ENCODE measurements at places on chromosomes 11 and 22. TPM values are rescaled to one million over a fixed set of nuclear protein-coding genes. Genes with fewer than 3 reads are reported as not detected.

GRCh38 chr11:64670975-64671374 lies 52.0 kb downstream of the NRXN2 start:
- DNase-seq = no peak

DNA sequence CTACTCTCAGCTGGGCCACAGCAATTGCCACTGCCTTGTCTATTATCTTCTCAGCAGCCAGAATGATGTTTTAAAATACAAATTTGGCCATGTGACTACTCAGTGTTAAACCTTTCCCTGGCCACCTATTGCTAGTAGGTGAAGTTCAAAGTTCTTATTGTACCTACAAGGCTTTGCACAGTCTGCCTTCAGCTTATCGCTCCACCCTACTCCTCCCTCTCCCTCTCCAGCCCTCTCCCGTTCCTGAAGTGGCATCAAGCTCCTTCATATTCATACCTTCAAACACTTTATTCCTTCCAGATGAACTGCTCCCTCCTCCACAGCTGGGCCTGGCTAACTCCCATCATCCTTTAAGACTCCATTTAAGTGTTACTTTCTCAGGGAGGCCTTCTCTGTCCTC lies 37.3 kb downstream of the OR10A6 start:
- no peak for DNase-seq

DNA sequence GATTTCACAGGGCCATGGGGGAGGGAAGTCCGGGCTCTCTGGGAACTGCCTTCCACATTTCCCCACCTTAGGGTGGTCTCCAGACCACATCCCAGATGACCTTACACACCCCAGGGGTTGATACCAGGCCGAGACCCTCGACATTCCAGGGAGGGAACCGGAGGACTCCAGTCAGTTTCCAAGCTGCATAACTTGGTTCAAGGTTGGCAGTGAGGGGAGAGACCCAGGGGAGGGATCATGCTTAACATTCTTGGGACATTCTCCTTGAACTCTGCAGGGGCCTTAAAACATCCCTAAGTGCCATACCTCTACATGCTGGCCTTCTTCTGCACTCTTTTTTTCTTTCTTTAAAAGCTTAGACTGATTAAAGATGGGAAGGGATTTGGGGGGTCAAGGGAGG lies 251.0 kb downstream of the ST3GAL4 start:
- DNase-seq = no peak

DNA sequence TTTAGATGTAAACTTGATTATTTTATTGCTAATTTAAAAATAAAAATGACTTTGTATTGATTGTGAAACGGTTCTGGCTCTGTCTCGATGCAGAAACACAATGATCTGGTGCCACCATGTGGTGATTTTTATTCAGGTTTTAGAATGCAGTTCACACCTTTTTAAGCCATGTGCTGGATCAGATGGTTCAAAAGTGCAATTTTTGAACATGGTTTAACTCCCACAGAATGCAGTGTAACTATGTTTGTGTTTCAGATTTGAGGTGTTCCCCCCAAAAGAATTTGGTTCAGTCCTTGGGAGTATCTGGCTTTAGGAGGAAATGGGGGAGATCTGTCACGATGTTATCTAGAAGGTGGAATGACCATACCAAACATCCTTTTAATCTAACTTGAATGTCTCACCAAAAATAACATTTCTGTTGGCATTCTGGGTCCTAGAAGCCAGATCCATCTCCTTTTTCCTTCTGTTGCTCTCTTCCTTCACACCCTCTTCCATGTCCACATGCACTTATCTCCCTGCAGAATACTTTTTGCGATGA lies 7.9 kb downstream of the MRPL16 start:
- DNase-seq = peak; percentile 75

DNA sequence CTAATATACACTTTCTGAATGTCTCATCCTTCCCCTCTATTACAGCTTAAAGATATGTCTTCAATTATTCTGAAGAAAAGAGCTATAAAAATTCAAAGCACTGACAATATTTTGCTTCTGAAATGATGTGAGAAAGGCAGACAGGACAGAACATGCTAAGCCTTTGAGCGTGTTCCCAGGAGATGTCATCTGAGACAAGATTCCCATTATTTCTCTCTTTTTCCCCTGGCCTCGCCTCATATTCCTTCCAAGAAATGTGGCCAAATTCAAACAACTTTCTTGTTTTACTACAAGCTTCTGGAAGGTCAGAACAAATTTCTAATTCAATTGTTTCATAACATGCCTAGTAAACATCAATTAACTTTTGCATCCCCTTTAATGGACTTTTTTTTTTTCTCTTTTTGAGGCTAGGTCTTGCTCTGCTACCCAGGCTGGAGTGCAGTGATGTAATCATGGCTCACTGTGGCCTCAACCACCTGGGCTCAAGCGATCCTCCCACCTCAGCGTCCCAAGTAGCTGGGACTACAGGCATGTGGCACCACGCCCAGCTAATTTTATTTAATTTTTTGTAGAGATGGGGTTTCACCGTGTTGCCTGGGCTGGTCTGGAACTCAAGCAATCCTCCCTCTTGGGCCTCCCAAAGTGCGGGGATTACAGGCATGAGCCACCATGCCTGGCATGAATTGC lies 37.1 kb upstream of the NFRKB start:
- DNase-seq = no peak

GRCh38 chr11:88206751-88207150 lies 31.5 kb upstream of the RAB38 start:
- DNase-seq = no peak

The HDHD5 gene
- 40.7 TPM for total RNA-seq

GRCh38 chr22:26822313-26822712 lies 164.9 kb downstream of the MIAT start:
- DNase-seq = no peak

The OR51G2 gene
- not detected for total RNA-seq

The CARD16 gene
- total RNA-seq = 70.8 TPM

DNA sequence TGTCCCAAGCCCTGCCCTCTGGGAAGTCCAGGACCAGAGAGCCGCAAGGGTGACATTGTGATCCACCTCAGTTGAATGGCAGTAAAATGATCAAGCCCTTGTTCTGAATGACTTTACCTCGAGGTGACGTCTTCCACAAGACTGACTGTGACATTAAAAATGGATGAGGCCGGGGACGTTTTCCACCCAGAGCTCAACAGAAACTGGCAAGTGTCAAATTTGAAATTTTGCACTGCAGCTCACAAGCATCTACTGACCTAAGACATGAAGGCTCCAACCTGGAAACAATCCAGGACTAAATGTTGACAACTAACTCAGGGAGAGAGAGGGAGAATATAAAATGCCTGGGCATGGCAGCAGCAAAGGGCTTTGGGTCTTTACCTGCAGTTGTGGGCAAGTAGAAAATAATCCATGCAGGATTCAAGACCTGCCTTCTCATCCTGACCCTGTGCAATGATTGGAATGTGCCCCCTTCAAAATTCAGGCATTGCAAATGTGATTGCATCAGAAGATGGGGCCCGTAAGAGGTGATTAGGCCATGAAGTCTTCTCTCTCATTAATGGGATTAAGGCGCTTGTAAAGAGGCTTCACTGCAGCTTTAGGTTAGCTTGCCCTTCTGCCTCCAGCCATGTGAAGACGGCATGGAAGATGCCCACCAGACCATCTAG lies 33.6 kb upstream of the CLMP start:
- no peak for DNase-seq

The ACCS gene
- 8.7 TPM for total RNA-seq

DNA sequence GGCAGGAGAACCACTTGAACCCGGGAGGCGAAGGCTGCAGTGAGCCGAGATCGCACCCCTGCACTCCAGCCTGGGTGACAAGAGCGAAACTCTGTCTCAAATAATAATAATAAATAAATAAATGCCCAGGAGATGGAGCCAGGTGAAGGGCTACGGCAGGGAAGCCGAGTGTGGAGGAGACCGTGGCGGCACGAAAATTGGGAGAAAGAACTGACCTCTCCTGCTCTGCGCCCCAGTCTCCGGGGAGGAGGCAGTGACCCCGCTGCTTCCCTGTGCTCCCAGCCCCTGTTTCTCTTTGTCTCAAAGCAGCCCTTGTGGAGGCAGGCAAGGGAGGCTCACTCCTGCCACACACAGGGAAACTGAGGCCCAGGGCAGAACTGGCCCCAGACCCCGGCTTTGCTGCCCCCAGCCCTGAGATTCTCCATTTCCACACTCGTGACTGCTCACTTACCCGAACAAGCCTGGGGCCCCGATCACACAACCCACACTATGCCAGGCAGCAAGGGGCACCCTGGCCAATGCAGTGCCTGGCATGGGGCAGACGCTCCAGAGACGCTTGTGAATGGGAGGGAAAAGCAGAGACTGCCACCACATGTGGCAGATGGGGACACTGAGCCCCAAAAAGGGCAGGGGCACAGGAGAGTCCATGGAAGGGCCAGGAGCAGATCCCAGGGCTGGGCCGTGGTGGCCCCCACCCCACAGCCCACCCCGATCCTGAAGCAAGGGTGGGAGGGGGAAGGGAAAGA lies 80.4 kb upstream of the PRR5 start:
- no peak for DNase-seq

GRCh38 chr11:29305456-29306232 lies 711.2 kb downstream of the KCNA4 start:
- DNase-seq = no peak

The DDI1 gene
- total RNA-seq = not detected

DNA sequence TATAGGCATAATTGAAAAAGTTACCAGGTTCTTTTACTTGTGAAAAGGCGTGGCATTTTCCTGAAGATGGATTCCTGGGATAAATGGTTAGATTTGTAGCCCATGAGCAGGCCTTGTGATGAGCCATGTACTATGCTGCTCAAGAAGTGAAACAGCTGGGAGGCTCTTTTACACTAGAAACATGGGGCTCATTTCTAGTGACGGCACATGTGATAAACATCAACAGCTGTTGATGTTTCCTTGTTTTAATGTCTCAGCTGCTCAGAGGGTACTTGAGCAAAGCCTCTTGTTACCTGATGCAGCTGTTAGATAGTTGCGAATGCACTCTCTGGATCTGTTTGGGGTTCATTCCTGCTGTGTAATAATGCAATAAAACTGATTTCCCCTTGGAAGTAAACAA lies 396.8 kb downstream of the GUCY1A2 start:
- no peak for DNase-seq

The TEX12 gene
- not detected for total RNA-seq

DNA sequence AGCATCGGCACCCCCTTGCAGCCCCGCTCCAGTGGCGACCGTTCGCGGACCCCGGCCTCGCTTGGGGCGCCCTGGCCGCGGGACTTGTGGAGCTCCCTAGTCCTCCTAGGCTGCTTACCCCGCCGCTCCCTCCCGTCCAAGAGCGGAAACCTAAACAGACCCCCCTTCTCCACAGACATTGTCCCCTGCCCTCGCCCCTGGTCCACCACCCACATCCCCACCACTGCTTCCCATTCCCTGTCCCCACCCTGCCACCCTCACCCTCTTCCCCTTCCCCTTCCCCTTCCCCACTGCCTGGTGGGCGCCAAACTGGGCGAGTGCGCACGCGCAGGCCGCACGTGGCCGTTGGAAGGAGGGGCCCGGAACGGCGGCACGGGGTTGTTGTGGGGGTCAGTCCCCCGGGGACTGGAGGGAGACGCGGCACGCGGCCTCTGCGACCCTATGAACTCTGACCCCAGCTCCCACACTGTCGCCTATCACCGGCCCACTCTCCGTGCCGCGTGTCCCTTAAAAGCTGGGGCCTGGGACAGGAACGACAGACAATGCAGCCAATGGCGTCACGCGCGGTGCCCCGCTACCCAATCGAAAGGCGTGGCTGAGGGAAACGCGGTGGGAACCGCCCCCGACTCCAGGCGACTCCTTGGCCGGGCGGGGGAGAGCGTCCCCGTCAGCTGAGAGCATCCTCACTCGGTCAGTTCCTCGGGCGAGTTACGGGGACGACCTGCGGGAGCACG lies at the start of gene SNX32:
TSS of gene SNX32 (plus strand) at position 667 of the 734 bp plus-strand sequence. CDS start 103 bp downstream, outside the sequence.
- peak; percentile 97 for DNase-seq

The SCN4B gene
- total RNA-seq = 0.05 TPM

DNA sequence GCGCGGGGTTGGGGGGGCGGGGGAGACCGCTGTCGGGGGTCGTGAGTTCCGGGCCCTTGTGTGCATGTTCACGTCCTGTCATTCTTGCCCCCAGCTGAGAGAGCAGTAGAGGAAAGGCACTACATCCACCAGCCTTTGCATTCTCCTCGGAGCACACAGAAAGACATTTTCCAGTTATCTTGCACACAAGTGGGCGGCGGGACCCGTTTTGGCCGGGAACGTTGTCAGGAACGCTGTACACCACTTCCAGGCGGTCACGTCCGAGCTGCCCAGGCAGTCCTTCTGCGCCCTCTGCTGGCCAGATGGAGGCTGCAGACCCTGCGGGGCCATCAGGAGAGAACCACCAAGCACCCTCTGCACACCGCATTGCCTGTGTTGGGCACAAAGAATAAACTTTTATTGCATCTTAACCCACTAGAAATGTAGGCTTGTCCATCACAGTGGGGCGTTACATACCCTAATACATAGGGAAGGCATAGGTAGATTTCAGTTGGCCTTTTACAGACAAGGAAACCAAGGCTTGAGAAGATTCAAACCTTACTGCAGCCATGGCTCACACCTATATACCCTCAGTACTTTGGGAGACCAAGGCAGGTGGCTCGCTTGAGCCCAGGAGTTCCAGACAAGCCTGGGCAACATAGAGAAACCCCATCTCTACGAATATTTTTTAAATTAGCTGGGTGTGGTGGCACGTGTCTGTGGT lies 2.8 kb upstream of the CDKN1C start:
- peak; percentile 90 for DNase-seq

The CYB5R3 gene
- total RNA-seq = 87.7 TPM

GRCh38 chr22:21446128-21446826 lies 20.9 kb upstream of the TMEM191C start:
- DNase-seq = peak; percentile 15

- DNase-seq = no peak
Observed at GRCh38 chr11:117064275-117064674, 34.0 kb downstream of the SIK3 start.

- no peak for DNase-seq
Observed at GRCh38 chr11:15969281-15969680, 387.1 kb downstream of the SOX6 start.

GRCh38 chr11:96188243-96189006 lies 154.6 kb downstream of the MAML2 start:
- no peak for DNase-seq

DNA sequence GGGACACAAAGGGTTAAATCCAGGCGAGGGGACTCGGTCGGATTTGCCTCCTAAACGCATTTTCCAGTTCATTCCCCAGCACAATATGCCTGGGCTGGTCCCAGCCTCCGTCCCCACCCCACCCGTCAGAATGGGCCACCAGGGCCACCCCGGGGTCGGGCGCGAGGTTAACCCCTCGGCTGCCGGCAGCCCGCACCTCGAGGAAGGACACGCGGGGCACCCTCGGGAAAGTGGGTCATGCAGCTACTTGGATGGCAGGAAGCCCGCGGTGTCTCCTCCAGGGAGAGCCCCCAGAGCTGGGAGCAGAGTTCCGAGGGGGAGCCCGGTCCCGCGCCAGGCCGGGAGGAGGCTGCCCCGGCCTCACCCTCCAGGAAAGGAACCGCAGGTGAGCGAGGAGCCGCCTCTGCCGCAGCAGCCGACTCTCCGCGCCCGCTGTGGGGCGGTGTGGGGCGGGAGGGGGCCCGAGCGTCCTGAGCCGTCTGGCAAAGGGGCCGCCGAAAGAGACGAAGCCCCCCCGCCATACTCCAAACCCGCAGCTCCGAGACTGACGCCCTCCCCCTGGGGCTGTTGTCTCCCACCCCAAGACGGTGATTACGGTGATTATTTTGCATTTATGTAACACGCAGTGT lies 1.4 kb downstream of the NECTIN1 start:
- DNase-seq = no peak

The LRRC74B gene
- total RNA-seq = not detected

- no peak for DNase-seq
Observed at GRCh38 chr11:8807544-8808225, 103.3 kb upstream of the AKIP1 start.

The CDKN1C gene
- total RNA-seq = 0.21 TPM

Data from activated CD8-positive, alpha-beta T cell treated with anti-CD3 and anti-CD28 coated beads, Interleukin-2, amount 10 ng/mL, durations not matched to agents 7 days and 5 days (primary cell).